ENCODE measurements at places on chromosomes 1 and 21.

- no peak for DNase-seq
These were observed 17.8 kb upstream of the CHRM3 start for GRCh38 chr1:239368436-239369109.

DNA sequence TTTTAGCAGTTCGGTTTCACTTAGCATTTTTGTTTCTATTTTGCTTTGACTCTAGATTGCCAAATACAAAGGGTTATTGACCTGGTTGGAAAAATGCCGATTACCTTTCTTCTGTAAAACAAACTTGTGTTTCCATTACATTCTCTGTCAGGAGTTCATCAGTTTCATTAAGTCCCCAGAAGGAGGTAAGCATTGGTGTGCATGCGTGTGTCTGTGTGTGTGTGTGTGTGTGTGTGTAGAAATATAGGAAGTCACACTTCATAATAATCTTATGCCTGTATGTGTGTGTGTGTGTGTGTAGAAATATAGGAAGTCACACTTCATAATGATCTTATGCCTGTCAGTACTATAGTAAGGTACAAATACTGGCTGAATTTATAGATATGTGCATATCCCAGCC, 10.0 kb downstream of the RGSL1 start:
- no peak for DNase-seq

GRCh38 chr21:45207839-45208626, 79.7 kb downstream of the POFUT2 start:
- DNase-seq: no peak

DNA sequence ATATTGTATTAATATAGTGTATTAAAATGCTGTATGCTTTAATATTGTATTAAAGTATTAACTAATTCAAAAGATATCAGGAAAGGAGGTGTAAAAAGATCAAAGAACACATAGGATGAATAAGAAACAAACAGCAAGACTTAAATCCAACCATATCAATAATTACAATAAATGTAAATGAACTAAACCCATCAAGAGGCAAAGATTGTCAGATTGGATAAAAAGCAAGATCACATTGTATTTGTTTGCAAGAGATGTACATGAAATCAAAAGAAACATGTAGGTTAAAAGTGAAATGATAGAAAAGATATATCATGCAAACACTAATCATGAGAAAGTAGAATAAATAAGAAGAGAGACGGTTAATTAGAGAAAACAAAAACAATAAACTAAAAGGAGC, 34.1 kb upstream of the RAB3GAP2 start:
- no peak for DNase-seq

DNA sequence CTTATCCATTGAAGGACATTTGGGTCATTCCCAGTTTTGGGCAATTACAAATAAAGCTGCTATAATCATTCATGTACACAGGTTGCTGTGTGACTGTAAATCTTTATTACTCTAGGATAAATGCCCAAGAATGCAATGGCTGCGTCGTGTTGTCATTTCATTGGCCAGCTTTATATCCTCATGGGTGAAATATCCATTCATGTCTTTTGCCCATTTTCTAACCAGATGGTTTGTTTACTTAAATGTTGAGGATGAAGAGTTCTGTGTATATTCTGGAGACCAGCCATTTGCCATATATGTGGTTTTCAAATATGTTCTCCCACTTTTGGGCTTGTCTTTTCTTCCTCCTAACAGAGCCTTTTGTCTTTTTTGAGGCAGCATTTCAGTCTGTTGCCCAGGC, 25.3 kb downstream of the TRIM11 start:
- no peak for DNase-seq

DNA sequence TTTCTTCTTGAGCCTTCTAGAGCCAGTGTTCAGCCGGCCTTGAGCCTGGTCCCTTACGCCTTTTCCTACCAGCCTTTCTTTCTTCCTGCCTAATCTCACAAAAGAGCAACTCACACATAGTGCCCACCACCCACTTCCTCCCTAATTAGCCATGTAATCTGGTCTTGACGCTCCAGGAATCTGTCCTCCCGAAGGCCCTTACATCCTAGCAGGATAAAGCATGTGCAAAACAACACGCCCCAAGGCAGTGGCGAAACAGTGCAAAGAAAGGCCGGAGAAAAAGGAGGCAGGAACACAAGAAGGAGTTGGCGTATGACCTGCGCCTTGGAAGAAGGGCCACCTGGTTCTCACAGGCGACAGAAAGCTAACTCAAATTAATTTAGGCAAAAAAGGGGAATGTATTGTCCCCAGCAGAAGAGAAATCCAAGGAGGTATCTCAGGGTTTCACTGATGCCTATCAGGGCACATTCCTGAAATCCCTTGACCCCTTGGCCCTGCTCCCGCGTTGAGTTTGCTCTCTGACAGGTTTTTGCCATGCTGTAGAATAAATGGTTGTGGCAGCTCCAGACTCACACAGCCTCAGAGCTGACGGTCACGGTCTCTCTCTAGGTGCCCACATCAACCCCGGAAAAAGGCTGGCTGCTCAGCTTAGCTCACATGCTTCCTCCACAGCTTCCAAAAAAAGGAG, 79.0 kb downstream of the ZNF281 start:
- no peak for DNase-seq

GRCh38 chr1:92663775-92664174, 121.1 kb downstream of the EVI5 start:
- no peak for DNase-seq

GRCh38 chr1:32471695-32472362, 7.0 kb downstream of the ZBTB8B start:
- no peak for DNase-seq

GRCh38 chr1:156055281-156056048, 883 bp downstream of the LAMTOR2 start:
- no peak for DNase-seq

DNA sequence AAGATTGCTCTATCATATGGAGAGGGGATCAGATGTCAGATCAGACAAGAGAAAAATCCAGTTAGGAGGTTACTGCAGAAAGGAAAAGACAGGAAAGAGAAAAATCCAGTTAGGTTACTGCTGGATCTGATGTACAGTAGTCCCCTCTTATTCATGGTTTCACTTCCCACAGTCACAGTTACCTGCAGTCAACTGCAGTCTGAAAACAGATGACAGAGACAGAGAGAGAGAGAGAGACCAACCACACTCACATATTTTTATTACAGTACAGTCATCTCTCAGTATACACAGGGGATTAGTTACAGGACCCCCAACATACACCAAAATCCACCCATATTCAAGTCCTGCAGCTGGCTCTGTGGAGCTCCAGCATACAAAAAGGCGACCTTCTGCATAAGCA, 29.3 kb downstream of the NUP133 start:
- DNase-seq: no peak
